HL-60 (cell line): ENCODE measurements at places on chromosomes 5 and 9.
A peak's percentile ranks its signal among the peaks of the same experiment; 100 is the strongest.

DNA sequence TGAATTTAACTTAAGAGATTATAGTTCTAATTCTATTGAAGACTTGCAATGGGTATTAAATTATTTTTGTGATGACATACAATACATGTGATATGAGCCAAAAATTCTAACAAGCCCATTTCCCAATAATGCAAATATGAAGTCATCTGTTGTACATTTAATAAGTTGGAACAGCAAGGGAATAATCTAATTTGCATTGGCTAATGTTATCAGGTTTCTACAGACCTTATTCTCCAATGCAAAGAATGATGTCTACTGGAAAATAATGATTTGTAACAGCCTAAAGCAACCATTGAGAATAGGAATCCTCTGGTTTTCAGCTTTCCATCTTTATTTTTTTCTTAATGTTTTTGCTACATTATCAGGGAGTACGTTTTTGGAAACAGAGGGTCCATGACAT, 89.1 kb upstream of the MINAR2 start:
- no peak for DNase-seq

- DNase-seq, result no peak
These were observed 14.7 kb downstream of the TLN1 start for GRCh38 chr9:35717132-35717870.

DNA sequence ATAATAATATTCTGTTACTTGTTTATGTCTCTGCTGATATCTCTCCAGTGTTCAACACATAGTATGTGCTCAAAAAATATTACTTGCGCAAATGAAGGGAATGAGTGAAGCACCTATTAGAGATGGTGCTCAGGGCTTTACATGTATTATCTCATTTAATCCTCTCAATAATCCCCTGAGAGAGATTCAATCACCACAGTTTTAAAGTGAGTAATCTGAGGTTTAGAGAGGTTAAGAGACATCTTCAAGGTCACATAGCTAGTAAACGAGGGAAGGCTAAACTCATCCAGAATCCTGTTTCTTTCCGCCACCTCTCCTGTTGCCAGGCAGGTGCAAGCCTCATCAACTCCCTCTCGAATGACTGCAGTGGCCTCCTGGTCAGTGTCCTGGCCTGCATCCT, 82.0 kb downstream of the UGCG start:
- no peak for DNase-seq

DNA sequence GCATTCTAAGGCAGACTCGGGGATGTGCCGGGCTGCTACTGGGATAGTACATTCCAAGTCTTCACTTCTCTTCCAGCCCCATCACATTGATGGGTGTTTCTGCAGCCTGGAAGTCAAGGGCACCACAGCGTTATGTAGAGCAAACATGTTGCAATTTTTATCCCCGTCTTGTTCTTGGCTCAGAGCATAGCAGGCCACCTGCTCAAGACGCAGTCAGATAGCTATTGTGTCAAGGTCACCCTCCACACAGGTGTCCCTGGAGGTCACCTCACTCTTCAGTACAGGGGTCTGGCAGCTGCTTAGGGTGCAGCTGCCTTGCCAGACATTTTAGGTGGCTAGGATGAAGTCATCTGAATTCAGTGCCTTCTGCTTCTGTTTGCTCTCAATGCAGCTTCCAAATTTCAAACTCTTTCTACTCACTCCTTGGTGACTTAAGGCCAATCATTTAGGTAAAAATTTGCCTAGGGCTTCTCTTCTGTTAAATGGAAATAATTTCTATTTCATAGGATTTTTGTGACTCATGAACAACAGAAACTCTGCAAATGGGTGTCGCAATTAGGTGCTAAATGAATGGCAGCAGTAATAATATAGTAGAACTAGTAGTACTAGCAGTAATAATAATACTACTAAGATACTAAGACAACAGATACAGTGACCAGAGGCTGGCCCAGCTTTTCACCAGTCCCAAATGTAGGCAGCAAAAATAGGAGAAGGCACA, 24.3 kb downstream of the KCNV2 start:
- no peak for DNase-seq

DNA sequence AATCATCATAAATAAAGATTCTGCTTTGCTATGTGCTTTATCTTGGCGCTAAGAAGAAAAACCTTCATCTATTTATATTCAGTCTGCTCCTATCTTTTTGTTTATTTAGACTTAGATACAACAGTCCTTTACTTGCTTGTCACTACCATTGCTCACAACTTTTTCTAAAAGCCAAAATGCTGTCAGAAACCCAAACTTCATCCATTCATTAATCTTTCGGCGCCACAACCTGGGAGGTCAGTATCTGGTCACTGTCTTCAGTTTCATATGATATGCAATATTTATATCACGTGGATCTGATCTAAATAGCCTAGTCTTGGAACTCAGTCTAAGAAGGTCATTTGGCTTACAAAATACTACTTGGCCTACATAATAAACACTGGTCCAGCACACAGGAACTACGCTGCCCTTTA, 159.3 kb upstream of the TARS1 start:
- no peak for DNase-seq

GRCh38 chr5:103021314-103021713, 98.6 kb downstream of the GIN1 start:
- no peak for DNase-seq

DNA sequence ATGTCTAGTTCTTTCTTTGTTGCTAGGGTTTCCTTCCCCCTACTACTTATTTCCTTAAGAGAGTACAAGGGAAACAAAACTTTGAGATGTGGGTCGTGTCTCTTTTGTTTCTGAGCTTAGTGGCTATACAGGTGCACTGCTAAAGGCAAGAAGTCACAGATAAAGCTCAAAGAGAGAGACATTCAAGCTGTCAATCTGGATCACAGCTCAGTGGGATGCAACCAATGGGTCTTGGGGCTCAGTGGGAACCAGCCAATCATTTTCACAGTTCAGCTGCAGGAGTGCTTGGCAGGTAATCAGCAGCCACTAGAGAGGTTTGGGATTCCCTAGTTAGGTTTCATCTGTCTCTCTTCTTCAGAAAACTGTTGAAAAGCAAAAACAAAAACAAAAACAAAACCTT, 135.4 kb upstream of the SGCD start:
- DNase-seq, result no peak

DNA sequence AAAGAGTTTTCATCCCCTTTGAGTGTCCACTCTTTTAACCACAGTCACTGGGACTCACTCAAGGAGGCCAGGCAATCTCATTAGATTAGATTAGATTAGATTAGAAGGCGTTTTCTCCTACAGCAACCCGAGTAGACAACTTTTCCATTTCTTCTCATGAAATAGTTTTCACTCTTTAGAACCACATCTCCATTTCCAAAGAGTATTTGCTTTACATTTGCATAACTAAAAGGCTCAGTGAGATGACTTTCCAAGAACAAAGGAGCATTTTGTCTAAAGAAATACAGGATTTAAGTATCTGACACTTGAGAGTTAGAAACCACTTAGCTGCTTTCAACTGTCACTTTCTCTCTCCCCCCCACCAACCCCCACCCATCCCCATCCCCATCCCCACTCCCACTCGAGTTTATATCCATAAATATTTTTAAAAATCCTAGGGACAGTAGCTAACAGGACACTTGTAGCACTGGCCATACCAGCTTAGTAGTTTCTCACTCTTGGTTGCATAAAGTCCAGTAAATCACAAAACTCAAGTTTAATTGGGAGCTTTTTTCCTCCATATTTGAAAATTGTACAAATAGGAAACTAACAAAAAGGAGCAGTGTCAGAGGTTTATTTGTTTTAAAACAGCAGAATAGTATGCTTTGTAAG, 2202.9 kb upstream of the WWC1 start:
- DNase-seq, result no peak

DNA sequence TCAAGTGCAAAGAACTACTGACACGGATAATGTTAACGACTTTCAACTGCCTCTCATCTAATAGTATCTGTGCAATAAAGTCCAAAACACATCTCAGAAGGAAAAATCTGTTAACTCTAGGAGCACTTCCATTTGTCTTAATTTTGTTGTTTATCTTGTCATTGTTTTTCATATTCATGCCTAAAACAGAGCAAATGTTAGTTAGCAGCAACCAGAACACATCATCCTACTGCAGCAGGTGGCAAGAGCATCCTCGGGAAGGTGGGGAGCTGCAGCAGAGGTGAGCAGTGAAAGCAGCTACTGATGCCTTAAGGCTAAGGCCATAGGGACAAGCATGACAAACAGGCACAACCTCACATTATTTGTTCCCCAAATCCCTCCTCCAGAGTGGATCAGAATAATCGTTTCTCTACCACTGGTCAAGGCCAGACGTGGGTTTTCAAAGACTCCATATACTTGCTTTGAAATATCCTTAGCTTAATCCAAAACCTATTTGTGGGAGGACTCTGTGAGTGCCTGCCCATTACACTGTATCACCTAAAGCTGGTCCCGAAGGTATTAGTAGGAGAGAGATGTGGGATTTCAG, 1.0 kb downstream of the HMGCS1 start:
- no peak for DNase-seq

DNA sequence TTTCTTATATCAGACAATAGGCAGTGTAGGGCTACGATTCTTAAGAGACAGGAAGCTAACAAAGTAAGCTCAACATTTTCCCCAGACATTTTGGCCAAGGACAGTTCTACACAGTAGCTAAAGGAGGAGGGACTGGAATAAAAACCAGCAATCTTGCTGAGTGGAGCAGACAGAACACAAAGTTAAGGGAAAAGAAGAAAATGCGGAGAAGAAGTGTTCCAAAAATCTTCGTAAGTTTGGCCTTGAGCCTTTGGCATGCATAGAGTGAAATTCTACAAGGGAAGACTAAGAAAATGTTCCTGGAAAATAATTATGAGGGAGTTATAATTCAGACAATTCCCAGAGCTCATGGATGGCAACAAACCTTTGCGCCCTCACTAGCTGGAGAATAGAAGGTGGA, 748.0 kb upstream of the CTNND2 start:
- DNase-seq, result no peak

DNA sequence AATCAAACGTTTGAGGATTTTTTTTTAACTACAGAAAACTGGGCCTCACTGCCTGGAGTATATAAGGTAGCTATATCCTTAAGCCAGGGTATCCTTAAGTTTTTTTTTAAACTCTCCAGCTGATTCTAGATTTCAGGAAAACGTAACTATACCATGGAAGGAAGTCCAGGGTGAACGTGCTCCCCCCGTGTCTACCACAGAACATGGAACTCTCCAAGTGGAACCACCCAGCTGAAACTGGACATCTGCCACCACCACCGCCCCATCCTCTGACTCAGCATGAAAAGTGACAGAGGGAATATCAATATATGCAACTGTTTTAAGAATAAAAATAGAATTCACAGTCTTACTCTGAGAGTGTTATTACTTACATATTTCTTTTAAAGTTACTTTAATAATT, 61.3 kb downstream of the DROSHA start:
- no peak for DNase-seq

GRCh38 chr5:75260708-75261107, 24.0 kb upstream of the ANKRD31 start:
- DNase-seq, result no peak

DNA sequence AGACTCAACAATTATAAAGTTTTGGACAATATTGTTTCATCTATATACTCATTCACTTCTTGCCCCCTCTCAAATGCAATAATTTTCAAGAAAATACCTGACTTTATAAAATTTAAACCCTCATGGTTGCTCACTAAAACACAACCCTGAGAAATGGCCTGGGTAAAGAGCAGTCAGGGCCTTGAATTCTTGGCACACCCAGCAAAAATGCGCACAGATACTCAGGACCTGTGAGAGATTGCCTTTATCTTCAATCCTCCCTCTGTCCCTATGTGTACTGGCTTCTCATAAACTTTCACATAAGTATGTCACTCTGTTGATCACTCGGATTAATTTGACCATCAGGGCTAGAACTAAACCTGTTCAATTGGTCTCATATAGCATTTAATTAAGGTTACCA, 12.8 kb upstream of the ACO1 start:
- no peak for DNase-seq

DNA sequence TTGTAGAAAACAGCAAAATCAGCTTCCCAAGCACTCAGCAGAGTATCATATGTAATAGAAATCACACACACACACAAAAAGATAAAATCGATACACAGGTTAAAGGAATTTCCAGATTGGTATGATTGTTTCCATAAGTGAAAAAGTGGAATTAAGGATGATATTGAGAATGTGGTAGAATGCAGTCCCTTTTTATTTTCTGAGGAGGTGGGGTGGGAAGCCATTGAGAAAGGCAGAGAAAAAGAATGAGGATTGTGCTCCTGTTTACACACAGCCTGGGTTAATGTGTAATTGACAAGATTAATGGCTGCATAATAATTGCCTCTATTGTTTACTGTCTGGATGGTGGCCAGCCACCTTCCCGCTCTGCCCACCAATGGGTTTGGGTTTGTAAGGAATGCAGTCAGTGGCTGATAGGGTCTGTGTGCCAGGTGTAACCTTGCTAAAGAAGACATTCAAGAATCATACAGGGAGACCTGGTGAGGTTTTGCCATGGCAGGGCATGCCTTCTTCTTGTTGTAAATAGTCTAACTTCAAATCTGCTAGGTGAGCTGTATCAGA, 177.2 kb upstream of the MAP3K1 start:
- no peak for DNase-seq

DNA sequence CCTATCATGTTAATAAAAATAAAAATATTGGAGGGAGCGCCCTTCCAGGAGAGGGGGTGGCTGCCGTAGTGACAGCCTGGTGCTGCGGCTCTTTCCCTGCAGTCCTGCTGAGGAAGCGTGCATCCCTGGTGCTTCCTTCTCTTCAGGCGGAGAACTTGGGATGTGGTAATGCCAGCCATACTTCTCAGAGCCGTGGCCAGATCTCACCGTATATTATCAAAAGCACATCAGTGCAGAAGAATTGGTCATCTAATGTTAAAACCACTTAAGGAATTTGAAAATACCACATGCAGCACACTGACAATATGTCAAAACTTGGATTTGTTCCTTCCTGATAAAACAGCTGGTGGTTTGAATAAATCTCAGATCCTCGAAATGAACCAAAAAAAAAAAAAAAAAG, 17.7 kb downstream of the C9orf40 start:
- no peak for DNase-seq

GRCh38 chr9:115109486-115109885, 8.5 kb downstream of the TNC start:
- DNase-seq, result no peak

GRCh38 chr9:138066049-138066448, 188.5 kb downstream of the CACNA1B start:
- DNase-seq, result no peak

- no peak for DNase-seq
These were observed 15.9 kb downstream of the ATP6V0E1 start for GRCh38 chr5:172999372-172999973.

DNA sequence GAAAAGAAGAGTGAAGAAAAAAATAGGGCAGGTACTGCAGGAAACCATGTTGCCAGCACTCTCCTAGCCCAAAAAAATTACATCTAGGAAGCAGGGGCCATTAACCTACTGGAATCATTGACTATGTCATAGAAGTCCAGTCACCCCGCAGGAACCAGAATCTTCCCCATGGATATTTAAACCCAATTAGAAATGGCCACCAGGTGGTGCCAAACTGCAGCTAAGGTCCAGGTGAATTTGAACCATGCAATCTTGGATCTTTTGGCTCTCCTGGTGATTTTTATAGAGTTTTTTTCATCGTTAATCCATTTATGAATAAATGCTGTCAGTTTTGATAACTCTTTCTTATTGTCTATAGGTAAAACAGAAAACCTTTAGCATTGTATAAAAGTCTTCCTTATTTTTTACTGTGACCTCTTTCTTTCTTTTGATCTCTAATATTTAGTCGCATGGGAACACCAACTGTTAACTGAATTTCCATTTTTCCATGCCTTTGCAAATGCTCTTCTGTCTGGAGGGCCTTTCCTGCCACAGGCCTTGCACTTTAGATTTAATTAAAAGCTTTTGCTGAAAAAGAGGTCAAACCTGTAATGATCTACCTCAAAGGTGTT, 147.5 kb upstream of the FGF10 start:
- peak; percentile 5 for DNase-seq

GRCh38 chr5:58087123-58087522, 372.8 kb downstream of the PLK2 start:
- no peak for DNase-seq
